ENCODE measurements at places on chromosomes 7 and 10.

DNA sequence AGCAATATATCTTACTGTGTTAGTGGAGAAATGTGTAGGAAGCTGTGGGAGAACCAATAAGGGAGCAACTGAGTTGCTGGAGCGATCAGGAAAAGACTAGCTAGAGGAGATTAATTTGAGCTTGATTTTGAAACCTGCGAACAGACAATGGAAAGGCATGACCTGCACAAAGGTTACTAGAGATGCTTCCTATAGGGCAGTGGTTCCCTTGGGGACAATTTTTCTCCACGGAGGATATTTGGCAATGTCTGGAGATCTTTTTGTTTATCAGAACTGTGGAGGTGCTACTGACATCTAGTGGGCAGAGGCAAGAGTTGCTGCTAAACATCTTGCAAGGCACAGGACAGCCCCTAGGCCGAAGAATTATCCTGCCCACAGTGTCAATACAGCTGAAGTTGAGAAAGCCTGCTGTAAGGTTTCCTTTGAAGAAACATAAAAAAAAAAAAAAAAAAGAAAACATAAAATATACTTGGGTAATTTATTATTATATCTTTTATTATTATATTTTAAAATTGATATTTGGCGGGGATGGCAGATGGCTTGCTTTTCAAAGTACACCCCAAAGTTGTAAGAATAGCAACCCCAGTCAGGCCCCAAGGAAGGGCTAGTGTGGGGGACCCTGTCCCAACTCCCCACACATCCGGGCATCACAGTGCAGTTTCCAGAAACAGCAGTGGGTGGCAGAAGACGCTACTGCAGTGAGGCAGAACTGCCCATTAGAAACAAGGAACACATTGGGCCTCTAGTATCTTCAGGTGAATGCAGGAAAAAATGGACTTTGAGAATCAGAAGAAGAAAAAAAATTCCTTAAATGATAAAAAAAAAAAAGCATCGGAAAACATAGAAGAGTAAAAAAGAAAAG, 481.6 kb downstream of the SH2D4B start:
- DNase-seq = peak; percentile 30

- no peak for DNase-seq
These were observed 43.6 kb downstream of the MDH2 start for GRCh38 chr7:76091506-76091905.

DNA sequence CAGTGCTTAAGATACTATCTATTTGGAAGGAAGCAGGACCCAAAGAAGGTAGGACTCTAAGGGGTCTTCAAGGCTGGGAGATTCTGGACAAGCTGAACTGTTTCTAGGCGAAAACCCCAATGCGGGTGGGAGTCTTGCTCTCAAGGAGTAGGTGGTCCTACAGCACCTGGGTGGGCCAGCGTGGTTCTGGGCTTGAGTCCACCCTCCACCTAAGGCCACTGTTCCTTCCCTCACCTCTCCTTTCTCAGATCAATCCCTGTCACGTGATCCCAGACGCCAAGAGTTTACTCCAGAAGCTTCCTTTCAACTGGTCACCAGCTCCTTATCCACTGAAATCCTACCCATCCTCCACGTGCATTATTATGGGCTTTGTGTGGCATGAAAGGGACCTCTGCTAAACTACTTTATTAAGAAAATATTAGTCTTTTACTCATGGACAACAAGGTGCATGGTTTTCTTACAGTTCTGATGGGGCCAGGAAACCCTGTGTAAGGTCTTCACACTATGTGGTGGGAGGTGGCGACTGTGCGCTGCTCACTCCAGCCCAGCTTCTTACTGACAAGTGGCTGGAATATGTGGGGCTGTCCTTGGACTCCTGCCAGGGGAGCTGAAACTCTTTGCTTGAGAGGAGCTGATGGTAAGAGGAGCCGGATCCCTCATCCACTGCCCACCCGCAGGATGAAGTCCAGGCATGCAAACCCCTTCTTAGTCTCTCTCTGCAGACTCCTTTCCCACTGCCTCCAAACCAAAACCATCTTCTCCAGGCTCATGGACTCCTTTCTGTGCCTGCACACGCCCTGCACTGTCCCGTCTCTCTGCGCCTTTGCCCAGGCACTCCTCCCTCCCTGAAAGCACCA, 1.6 kb downstream of the ZNF746 start:
- DNase-seq = no peak

DNA sequence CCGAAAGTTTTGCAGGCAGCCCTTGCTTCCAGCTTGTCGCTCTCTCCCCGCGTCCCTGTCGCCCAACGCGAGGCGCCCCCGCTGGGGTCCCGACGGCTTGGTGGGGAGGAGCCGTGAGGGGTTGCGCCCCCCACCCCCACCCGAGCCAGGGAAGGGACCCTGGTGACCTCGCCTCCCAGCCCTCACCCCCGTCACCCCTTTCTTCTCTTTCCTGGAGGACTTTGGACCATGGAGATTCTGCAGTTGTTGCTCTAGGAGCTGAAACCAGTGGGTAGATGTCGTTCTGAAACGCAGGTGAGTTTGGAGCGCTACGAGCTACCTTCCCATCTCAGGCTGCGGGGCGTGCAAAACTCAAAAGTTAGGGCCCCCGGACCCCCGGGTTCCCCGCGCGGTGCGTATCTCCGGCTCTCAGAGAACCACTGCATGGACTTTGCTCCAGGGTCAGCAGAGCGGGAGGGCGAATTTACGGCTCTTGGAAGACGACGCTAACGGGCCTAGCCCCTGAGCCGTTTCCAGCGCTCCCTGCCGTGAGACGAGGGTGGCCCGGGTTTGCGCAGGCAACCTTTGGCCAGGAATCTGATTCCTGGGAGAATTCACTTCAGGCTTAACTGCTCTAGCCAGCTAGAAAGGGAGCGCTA, 684 bp upstream of the ATXN7L1 start:
- DNase-seq = peak; percentile 72

- DNase-seq = peak; percentile 77
These were observed 804 bp downstream of the UNC5B start for GRCh38 chr10:71213127-71213621.

DNA sequence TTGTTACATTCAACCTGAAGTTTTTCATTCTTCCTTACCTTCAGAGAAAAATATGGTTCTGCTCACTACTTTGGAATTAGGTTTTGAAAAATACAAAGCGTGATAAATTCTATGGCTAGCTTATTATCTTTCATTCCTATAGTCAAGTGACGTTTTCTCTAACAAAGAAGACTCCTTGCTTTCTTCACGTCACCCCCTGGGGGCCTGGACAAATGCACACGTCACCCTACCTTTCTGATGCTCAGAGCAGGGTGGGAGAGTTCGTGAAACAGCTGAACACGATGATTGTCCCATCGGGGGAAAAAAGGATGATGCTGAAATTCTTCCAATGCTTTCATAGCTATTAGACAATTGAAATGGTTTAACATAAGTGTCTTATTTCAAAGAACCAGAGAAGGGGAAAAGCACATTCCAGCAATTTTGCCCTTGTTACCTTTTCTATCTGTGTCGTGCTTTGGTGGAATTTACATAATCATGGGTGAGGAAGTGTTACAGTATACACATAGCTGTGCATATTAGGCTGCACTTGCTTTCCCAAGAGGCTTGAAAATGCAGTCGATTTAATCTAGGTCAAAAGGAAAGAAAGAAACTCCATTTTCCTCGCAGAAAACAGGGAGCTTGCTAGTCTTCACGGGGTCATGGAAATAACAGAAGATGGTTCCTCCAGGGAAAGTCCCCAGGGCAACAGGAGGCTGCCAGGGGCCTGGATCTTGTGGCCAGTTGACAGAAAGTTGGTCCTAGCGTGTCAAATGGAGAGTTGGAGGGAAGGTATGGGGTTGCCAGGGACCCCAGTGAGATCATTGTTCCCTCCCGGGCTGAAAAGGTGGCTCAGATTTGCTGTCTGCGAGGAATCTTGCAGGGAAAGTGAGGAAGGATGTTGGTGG, 189.2 kb downstream of the CELF2 start:
- DNase-seq = no peak

DNA sequence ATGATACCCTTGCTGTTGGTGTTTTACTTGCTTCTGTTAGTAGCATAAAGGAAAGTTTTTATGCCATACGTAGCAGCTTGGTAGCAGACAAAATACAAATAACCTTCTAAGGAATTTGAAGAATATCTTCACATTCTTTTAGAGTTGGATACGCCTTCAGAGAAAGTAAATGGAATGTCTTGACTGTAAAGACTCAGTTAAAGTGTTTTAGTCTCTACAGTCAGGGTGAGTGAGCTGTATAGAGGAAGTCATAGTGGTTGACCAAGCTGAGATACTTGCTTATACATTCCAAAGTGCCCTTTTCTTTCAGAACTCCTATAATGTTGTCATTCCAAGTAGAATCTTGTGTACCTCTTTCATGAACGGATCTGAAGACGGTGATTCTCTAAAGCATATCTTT, 37.7 kb downstream of the RABGEF1 start:
- no peak for DNase-seq

DNA sequence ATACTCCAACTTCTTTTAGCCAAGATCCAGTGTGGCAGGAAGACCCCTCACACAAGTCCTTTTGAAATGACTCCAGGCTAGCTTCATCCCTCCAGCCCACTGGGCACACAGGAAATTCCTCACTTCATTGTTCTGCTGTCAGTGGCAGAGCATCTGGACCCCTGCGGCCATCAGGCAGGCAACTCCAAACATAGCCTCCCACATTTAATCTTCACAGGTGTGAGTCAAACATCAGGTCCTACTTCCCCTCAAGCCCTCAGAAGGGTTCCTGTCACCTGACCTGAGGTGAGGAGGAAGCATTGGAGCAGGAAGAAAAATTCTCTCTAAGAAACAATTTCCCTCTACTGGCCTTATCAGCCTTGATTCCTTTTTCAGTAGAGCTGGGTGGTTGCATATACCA, 51.1 kb upstream of the C1GALT1 start:
- DNase-seq = peak; percentile 16

GRCh38 chr10:119377958-119378736, 164.4 kb downstream of the RGS10 start:
- DNase-seq = peak; percentile 68

- no peak for DNase-seq
These were observed 87.7 kb upstream of the PDK4 start for GRCh38 chr7:95684037-95684436.

DNA sequence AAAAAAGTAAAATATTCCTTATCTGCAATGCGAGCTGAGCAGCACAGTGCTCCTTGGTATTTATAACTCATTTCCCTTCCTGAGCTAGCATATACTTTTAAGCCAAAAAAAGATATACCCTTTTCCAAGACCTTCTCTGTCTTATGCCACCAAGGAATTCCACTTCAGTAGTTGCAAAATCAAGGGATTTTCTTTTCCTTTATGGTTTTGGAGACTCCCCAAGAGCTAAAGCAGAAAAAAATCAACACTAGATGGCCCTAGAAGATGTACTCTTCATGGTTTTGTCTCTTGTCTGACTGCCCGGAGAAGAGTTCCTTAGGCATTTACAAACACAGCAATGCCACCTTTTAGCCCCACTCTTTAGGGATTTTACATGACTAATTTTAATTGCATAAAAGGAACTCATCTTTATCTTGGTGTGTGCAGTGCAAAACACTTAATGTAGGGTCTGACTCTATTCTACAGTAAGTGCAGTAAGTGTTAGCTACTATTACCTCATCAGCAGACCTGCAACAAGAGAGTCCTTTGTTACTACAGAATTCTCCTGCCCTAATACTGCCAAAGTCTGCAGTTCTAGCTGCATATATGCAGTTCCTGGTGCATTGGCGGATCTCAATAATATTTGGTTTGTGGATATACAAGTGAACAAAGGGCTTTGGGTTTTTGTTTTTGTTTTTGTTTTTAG, 443.3 kb downstream of the GFRA1 start:
- no peak for DNase-seq

DNA sequence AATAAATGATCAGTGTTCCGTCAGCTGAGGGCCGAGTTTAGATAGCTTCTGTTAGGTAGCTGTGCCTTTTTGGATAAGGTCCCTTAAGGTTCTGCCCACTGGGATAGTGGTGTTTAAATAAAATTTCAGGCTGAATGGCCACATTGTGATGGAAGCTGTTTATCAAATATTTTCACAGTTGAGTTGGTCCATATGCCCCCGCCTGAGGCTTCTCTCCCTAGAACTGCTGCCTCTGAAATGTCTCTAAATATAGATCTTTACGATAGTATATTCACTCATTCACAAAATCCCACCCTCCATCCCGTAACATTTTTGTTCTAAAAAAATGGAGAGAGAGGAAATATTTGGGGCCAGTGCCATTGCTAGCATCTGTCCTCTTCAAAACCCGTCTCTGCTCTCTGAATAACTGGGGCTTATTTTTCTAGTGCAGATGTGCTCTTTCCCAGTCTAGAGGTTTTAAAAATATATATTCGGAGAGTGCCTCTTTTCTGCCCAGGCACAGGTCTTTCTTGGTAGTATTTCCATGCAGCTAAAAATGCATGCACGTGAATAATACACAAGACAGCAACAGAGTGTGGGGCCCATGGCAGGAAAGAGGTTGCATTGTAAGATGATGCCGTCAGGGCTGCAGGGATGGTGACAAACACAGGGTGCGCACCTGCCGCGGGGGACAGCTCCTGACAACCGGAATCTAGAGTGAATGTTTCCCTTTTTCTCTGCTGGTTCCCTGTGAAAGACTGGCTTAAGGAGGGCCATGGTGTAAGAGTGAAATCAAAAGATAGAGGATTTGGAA, 105.4 kb upstream of the BTBD16 start:
- no peak for DNase-seq

DNA sequence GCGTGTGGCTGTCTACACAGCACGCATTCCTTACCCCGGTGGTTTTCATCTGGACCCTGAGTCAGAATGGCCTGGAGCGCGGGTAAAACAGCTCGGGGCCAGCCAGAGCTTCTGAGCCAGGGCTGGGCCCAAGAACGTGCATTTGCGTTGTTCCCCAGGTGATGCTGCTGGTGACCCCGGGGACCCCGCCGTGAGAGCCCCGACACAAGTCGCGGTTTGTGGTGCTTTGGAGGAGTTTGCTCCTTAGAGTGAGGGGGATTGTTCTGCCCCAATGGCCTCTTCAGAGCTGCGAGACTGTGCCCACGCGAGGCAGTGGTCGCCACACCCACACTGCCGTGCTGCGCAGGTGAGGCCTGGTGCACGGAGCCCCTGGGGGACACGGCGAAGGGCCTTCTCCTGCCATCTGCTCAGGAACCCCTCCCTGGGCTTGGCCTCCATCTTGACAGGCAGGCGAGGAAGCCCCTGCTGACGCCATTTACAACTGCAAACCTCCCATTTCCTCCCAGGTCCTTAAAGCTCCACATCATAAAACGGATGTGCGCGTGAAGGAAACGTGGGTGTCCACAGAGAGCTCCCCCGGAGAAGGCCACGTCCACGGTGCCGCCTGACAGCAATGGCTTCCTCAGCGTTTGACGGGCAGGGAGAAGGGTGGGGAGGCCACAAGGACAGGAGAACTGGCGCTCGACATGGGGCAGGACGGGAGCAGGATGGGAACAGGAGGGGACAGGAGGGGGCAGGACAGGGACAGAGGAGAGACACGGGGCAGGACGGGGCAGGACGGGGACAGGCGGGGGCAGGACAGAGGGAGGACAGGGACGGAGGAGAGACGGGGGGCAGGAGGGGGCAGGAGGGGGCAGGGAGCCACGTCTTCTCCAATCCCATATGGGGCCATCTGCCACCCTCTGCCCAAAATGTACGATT, 477.2 kb downstream of the DNAJB6 start:
- peak; percentile 60 for DNase-seq

DNA sequence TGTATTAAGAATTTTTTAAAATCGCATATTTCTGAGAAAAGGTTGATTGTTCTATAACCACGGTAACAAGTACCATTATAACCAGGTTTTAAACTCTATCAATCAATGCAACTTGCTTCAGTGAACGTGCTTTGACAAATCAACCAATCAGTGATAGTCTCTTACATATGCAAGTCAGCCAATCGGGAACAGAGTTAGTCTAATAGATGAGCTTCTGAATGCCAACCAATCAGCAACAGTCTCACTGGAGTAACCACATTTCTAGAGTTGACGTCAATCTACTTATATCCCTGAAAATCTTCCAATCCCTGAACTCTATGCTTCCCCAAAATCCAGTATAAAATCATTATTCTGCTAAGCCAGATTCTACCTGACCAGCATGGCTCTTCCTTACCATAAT, 44.7 kb upstream of the TRUB1 start:
- DNase-seq = no peak

Data from H7 (cell line).